ENCODE measurements at places on chromosomes 12 and 14. TPM values are rescaled to one million over a fixed set of nuclear protein-coding genes. Genes with fewer than 3 reads are reported as not detected.

TMCC3 gene
- total RNA-seq = 20.7 TPM

PARPBP gene
- 17.8 TPM for total RNA-seq

B4GALNT3 gene
- total RNA-seq = 14.0 TPM

WNT1 gene
- total RNA-seq = not detected

SLC35F4 gene
- total RNA-seq = not detected

HNF1A gene
- total RNA-seq = not detected

TMEM132C gene
- 8.7 TPM for total RNA-seq

OR4K14 gene
- total RNA-seq = not detected

Data from tongue (tissue), 3 donors.